T1000 (cell line): ENCODE measurements at places on chromosomes 6 and 20.

GRCh38 chr20:43767686-43768474 is 41.1 kb upstream of the GTSF1L start:
- peak; percentile 47 for DNase-seq

DNA sequence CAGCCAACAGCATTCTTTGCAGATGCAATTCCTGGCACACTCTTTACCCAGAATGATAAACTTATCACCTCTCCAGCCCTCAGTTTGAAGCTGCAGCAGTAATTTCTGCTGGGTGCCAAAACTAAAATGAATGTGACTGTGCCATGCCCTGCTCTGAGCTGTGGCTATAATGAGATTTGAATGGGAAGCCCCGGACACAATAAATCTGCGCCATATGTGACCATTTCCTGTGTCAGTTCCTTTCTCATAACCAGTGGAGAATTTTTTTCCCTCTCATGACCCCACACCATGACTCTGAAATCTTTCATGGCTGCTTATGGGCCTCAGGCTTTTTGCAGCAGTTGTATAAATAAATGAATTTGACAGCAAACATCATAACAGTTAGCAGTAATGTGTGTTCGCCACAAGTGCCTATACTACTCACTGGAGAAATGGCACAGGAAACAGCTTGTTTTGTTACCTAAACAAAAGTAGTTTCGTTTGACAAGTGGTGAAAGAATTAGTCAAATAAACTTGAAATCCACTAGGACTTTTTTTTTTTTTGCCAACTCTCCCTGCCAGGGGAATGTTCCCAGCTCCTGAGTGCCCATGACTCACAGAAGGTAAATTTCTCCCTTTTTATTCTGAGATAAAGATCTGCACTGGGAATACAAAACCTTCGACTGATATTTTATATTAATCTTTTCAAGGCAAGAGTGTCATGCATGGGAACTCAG is 408.4 kb downstream of the PKHD1 start:
- DNase-seq: peak; percentile 17

- DNase-seq: no peak
Observed at GRCh38 chr6:84549917-84550316, 214.5 kb downstream of the TBX18 start.

DNA sequence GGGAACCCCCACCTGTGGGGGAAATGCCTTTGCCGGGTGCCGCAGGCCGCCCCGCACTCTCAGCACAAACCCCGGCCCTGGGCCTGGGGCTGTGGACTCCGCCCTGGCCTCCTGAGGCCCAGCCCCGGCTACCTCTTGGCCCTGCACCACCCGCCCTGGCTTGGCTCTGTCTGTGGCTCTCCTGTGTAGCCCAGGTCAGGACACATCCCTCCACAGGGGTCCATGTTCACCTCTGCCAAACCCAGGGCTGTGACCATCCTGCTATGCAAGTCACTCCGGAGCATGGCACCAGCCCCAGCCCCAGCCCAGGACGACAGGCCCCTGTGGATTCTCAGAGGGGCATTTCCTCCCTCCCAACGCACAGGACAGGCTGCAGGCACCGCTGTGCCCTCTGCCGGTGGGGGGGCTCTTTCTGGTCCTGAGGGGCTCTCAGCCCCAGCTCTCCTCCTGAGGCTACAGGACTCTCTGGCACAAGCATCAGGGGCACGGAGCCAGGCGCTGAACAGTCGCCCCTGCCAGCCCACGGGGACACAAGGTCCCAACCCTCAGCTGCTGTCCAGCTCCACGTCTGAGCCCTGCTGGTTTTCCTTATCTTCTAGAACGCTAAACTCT is 45.7 kb downstream of the TAF4 start:
- no peak for DNase-seq

DNA sequence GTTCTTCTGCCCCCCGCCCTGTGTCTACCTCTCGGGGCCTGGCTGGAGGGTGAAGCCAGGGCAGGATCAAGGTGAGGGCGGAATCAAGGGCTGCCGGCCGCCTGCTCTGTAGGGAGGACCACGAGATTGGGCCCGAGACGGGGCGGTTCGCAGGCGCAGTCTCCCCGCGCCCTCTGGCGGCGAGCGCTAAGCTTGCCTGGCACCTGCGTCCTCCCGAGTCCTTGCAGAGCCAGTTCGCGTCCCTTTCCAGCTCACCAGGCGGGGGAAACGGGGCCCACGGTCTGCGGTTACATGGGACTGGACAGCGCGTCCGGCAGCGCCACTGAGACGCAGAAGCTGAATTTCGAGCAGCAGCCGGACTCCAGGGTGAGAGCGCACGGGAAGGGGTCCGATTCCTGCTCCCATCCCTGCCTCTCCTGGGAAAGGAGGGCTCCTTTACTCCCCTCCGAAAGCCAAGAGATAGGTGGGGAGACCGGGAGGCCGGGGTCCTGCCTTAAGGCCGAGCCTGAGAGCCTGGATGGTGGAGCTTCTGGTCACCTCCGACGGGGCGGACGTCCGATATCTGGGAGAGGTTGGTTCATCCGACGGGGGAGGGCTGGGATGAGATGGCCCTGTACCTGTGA is 3.6 kb upstream of the MATN4 start:
- no peak for DNase-seq

DNA sequence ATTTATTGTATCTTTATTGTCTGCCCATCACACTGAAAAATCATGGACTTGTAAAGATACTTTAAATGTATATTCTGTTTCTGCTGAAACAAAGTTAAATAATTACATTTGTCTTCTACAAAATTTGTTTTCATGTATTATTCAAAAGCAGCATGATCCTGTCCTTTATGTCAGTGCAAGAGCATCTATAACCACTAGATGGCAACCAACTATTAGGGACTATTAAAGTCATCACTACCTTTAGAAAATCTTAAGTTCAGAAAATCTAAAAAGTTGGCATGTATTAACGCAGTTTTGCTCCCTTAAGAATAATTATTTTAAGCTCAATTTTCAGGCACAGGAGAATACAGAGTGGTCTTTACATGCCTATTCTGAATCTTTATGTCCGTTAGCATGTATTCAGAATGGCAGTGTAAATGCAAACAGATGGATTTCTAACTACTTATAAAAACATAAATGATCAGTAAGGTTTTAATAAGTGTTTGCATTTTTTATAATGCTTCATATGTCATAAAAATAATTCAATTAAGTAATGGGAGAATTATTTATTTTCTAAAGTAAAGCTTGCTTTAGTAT is 17.8 kb downstream of the TMEM30A start:
- DNase-seq: no peak

DNA sequence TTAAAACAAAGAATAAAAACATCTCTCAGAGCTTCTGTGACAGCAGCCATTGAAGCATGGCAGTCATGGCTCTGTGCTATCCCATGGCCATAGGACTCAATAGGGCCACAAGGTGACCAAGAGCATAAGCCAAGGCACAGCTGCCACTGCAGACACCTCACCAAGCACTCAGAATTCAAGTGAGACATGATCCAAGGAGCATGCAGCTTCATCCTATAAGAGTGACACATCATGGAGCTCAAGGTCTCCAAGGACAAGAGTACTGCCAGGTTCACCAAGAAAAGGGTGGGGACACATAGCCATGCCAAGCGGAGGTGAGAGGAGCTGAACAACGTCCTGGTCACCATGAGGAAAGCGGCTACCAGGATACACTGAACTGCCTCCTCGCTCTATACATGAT is 53.0 kb downstream of the RCAN2 start:
- no peak for DNase-seq

DNA sequence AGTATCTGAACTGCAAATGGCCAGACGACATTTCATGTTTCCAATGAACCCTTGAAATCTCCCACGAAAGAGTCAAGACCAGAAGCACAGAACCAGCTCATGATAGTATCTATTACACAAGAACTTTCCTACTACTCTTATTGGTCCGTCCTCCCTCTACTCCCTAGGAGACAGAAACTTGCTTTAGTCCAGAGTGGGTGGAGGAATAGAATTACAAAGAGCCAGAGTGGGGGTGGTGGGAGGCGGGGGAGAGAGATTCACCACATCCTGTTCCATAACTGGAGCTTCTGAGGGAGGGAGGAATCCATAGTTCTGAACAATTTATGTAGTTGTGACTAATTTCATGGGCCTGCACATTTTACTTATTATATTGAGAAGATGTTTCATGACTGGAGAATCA is 18.5 kb upstream of the WFDC10A start:
- no peak for DNase-seq
